ENCODE measurements at places on chromosomes 16 and 17.

DNA sequence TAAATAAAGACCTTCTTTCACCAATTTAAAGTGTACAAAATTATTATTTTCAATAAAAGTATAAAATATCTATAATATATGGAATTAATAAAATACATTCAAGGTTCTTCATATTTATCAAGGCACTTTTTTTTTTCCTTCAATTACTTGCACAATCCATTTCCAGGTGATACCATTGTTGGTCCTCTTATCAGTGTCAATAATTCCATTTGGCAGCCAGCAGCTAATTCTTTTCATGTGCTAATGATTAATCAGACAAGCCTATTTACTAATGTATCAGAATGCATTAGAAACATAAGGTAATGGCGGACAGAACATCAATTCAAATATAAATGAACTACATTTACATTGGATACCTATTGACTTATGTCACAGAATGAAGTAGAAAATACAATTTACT, 622.2 kb downstream of the TOX3 start:
- DNase-seq = no peak

- DNase-seq = no peak
Observed at GRCh38 chr17:39818358-39819000, 45.6 kb downstream of the IKZF3 start.

DNA sequence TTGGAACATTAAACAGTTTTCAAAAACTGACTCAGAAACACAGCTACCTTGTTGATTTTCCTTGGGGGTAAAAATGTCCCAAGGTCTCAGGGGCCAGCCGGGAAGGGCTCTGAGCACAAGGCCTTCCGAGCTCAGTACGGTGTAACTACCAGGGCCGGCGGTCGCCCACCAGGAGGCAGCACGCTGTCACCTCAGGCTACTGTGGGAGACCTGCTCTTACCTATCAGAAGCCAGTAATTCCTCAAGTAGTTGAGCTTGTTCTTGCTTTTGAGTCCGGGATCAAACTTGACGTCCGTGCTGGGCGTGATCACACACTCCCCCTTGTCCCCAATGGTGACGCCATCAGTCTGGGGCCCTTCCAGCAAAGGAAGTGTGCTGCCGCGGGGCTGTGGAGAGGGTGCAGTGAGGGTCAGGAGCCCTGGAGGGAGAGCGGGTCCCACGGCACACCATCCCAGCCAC, 43.4 kb upstream of the ICAM2 start:
- no peak for DNase-seq

GRCh38 chr17:77315551-77316190, 174.9 kb downstream of the SEC14L1 start:
- DNase-seq = no peak

DNA sequence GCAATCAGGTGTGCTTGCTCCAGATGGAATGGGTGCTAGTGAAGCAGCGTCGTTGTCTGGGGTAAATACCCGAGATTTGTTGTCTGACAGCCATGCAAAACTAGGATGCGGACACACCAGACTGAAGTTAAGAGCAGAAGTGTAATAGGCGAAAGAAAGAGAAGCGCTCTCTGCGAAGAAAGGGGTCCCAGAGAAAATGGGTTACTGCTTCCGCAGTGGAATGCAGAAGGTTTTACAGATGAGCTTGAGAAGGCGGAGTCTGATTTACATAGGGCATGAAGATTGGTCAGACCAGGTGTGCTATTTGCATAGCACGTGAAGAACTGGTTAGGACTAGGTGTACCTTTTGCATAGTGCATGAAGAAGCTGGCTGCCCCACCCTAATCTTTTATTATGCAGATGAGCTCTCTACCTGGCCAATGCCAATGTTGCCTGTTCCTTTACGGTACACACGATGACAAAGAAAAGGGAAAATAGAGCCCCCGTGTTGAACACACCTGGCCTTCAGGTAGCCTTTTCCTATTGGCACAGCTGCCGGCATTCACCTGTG, 32.0 kb upstream of the SNN start:
- DNase-seq = no peak

GRCh38 chr17:34172390-34172918, 82.6 kb upstream of the CCL2 start:
- no peak for DNase-seq

DNA sequence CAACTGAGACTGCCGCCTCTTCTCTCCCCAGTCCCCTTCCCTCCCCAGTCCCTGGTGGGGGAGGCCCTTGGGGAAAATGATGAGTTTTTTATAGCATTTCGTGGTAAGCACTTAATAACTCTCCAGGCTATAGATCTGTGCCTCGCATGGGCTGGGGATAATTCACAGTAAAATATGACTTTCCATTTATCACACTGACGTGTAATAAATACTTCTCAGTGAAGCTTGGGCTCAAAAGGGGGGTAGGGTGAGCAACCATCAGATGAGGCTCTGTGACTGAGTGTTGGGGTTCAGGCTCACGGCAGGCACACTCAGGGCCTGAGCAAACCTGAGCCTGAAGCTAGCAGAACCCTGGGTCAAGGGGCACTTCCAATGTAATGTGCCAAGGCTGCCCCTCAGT, 101.6 kb downstream of the CCT6B start:
- no peak for DNase-seq

DNA sequence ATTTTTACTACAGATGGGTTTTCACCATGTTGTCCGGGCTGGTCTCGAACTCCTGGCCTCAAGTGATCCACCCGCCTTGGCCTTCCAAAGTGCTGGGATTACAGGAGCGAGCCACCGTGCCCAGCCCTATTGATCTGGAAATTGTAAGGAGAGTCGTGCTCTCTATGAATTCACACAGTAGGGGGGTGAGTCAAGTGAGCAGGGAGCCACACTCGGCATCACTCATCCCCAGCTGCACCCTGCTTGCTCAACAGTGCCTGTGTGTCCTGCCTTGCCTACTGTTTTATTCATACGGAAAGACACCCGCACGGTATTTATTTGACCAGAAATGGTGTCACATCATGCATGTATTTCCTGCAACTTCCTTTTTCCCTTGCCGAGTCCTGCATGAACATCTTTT, 157.2 kb upstream of the FOXF1 start:
- DNase-seq = no peak

- no peak for DNase-seq
Observed at GRCh38 chr16:77843405-77843804, 55.0 kb downstream of the VAT1L start.

GRCh38 chr17:27654654-27655524, 23.9 kb downstream of the LGALS9 start:
- peak; percentile 27 for DNase-seq

GRCh38 chr16:89561142-89561883, 831 bp downstream of the RPL13 start:
- no peak for DNase-seq

DNA sequence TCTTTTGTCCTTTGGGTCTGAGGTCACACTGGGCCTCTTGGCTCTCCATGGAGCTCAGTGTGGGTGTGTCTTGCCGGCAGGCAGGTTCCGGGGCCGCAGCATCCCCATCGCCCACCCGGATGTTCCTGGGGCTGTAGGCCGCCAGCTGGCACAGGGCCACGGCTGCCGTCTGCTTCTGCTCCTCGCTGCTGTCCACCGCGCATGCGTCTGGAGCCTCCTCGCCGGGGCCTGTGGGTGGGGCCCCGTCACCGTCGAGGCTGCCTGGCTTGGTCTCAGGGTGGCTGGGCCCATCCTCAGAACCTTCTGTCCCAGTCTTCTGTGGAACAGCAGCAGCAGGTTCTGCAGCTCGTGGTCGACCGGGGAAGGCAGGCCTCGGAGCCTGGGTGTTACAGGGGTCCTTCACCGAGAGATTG, 9.6 kb downstream of the ZNF750 start:
- DNase-seq = no peak

- no peak for DNase-seq
Observed at GRCh38 chr17:58277107-58277801, 3.5 kb downstream of the MPO start.

DNA sequence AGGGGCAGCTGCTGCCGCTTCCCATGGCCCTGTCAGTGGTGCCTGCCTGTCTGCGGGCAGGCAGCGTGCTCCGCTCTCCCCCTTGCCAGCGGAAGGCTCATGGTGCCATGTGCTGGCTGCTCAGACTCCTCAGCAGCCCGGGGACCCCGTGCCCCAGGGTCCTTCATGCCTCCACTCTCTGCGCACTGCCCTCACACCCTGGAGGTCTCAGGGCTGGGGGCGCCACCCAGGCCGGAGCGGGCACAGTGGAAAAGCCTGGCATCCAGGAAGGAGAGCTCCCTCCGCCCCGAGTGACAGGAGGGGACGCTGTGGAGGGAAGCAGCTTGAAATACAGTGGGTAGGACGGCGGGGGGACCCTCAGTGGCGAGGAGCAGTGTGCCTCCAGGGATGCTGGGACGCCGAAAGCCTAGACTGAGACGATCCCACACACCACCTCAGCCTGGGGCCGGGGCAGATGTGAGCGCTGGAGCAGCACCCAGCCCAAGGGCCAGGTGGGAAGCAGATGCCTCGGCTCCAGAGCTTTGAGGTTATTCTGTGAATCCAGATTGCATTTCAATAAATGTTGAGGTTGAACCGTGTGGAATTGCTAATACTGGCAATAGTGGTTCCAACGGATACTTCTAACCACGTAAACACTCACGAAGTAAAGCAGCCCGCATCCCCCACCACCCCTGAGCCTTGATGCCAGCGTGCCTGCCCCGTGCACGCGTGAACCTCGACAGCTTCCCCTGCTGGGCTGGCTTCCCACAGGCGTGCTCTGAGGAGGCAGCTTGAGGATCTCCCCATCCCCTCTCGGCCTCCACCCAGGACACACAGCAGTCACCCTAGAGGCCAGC, 6.5 kb downstream of the TMEM204 start:
- DNase-seq = no peak

GRCh38 chr17:56604691-56605290, 11.3 kb downstream of the NOG start:
- no peak for DNase-seq

- DNase-seq = no peak
Observed at GRCh38 chr17:216625-217024, 35.2 kb upstream of the DOC2B start.

DNA sequence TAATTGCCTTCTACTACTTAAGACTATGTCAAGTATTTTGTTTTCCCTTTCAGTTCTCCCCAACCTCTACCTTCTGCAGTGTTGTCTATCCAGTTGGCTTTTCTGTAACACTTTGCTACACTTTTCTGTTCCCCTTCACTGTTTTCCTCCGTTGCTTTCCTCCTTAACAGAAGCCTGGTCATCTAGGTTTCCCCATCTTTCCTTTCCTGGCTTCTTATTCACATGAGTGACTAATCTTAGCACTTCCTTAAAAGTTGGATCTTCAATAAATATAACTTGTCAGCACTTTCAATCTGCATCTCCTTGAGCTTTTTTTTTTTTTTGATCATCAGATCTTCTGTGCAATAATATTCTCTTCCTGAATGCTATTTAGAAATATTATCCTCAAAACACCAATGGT, 2.8 kb upstream of the SLFN11 start:
- DNase-seq = no peak

DNA sequence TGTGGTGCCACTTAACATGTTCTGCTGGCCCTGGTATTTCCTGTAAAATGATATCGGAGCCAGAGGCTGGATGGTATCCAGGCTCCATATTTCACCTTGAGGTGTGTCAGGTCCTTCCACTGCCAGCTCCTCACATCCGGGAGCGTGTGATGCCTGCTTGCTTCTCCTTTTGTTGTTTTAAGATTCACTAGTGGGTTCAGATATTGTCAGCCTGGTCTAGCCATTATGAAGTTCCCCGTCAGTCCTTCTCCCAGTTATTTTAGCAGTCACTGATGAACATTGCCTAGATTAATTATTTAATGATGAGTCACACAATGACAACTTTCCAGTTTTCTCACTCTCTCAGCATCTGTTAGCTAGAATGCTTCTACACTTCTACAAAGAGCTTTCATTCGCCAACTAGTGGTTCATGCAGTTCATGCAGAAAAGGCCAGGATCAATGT, 11.3 kb downstream of the DNAAF1 start:
- DNase-seq = no peak

GRCh38 chr16:57955572-57956188, 15.2 kb downstream of the CNGB1 start:
- DNase-seq = no peak

- no peak for DNase-seq
Observed at GRCh38 chr17:72702136-72702735, 390.3 kb downstream of the SLC39A11 start.

DNA sequence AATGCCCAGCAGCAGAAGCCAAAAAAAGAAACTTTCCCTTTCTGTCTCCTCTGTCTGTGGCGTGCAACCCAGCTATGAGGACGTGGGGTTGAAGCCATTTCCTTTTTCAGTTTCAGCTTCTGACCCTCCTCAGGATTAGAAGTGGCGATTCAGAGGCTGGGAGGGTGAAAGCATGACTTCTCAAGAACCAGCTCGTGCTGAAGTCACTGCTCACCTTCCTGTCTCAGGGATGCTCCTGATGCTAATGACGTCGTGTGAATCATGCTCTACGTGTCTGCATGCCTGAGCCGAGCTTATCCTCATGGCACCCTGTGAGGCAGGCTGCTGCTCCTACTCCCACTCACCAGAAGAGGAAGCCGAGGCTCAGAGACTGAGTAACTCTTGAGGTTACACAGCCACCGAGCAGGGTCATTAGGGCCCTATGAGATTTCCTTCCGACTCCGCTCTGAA, 5.7 kb upstream of the LPO start:
- DNase-seq = no peak

DNA sequence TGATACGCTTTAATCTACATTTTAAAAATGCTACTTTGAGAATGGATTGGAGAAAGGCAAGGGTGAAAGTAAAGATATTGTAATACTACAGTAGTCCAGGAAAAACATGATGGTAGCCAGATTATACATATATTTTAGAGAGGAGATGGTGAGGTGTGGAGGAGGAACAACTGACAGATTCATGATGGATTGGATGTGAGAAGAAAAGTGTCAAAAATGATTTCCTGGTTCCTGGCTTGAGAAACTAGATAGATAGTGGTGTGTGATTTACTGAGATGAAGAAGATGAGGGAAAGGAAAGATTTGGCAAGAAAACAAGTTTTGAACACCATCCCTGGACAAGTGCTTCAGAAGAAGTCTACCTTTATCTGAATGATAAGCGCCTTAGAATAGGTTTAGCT, 80.5 kb downstream of the CHD9 start:
- no peak for DNase-seq

GRCh38 chr17:6496116-6496481, 51.8 kb downstream of the PIMREG start:
- no peak for DNase-seq

DNA sequence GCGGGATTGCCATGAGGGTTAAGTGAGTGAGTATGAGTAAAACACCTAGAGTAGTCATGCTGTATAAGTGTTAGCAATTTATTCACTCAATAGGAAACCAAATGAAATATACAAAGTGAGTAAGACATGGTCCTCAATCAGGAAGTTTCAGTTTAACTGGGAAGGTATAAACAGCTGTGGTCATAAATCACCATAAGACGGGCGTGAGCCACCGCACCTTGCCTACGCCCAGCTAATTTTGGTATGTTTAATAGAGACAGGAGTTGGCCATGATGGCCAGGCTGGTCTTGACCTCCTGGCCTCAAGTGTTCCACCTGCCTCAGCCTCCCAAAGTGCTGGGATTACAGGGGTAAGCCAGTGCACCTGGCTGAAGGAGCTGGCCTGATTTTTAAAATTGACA, 27.0 kb downstream of the RNF135 start:
- DNase-seq = no peak

DNA sequence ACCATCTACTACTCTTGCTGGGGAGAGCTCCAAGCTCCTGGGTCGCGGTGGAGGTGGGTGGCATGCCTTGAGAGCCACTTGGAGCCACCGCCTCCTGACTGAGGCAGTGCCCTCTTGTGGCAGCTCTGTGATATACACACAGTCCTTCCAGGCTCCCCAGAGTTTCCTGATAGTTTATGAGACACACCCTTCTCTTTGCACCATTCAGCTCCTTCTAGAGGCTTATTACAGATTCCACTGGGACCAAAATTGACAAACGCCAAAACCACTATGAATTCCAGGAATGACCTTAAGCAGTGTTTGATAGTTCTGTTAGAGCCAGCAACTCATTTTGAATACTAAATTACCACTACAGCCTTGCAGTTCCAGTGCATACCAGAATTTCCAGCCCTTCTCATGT, 170.1 kb upstream of the CDH13 start:
- no peak for DNase-seq

Data from stimulated activated CD8-positive, alpha-beta memory T cell treated with anti-CD3 and anti-CD28 coated beads, Interleukin-4, amount 100 ng/mL, for 1 hour (primary cell).